ENCODE measurements at places on chromosomes 12 and 14.

DNA sequence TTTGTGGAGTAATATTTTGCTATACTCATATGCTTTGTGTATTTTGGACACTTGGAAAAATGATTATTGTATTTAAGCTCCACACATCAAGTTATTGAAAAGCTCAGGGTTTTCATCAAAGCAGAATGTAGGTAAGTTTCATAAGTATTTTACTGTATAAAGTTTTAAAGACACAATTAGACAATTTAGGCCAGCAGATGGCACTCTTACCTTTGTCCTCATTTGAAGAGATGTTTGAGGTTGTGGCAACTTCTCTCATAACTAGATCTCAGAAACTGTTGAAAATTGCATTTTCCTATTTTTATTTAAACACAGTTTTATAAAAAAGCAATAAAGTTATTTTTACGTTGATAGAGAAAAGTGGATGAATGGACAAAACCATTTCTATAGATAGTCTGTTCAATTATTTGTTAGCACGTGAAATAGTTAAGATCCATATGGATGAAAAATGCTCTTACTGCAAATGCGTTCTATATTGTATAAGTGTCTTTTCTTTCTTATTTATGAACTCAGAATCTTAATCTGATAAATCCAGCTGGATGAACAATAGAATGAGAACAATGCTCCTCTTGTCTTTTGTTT lies 300.0 kb downstream of the AEBP2 start:
- peak; percentile 64 for DNase-seq

DNA sequence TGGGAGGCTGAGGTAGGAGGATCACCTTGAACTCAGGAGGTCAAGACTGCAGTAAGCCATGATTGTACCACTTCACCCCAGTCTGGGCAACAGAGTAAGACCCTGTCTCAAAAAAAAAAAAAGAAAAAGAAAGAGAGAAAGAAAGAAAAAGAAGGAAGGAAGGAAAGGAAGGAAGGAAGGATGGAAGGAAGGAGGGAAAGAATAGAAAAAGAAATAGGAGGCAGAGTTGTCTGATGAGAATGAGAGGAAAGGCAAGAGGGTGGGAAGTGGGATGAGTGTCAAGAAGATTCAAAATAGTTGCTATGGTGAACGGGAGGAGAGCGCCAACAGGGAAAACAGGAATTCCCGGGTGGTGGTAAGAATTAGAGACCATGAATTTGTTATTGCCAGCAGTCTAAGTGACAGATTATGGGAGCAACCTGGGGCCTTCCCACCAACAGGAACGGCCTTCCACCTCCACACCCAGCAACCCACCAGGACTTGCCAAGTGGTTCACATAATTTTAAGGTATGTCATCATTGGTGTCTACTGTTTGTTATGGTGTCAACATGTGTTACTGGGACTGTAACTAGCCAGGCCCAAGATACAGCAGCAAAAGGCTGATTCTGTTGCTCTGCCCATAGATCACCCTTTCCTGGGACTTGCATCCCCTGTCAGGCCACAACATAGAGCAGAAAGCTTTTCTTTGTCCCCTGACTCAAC lies 36.1 kb upstream of the C12orf76 start:
- DNase-seq, result no peak

DNA sequence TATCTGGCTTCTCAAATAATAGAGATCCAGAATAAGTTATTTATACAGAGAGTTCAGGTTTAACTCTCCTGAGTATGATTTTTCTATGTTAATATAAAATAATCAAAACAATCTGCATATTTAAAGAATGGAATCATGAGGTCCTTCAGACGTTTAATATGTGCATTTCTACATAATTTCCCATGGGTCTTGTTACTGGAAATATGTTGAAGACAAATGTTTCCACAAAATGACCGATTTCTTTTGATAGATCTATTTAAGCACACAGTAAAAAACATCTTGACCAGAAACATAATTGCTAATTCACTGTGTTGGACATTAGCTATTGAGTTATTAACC lies 381.9 kb downstream of the APAF1 start:
- DNase-seq, result no peak

DNA sequence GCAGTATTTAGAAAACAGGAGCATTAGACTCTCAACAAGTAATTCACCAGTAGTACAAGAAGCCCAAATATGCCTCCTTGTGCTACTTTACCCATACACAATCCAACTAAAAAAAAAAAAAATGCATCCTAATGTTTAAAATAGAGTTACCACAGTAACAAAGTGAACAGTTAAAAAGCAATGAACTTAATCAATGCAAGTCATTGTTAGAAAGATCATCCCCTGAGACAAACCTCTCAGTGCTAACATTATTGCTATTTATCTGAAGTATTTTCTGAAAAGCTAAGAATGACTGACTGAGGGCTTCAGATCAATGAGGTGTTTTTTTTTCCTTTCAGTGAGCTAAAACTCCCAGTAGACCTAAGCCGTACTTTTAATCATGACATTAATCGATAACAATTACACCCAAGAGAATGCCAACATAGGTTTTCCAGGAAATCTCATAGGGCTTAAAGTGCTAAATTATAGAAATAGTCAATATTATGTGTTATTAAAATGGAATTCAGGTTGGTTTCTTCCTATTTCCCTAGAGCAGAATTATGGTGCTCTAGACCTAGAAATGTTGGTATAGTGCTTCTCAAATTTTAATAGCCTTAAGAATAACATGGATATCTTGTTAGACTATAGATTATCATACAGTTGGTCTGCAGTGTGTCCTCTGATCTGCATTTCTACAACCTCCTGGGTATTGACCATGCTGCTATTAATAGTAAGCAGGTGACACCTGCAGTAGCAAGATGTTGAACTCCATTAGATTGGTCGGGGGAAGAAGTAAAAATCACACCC lies 123.0 kb downstream of the PRKD1 start:
- DNase-seq, result no peak

- no peak for DNase-seq
Measured at GRCh38 chr14:89270439-89271227, 146.4 kb downstream of the FOXN3 start.

GRCh38 chr14:65228436-65228835 lies 126.1 kb upstream of the MAX start:
- DNase-seq, result no peak

DNA sequence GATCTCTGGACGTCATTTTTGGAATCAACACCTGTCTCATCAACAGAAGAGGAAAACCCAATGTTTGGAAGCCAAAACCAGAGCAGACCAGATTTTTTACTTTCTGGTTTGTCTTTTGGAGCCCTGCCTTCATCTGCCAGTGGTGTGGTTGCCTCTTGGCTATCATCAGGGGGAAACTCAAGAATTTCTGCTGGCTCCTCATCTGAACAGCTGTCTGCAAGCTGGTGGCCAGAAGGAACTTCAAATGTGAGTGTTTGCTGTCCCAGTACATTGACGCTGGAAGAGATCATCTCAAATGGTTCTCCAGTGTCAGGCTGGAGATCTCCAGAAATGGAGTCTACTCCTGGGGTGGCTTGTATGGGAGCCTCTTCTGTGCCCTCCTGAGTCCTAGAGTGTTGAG lies 13.8 kb downstream of the PLD4 start:
- no peak for DNase-seq

DNA sequence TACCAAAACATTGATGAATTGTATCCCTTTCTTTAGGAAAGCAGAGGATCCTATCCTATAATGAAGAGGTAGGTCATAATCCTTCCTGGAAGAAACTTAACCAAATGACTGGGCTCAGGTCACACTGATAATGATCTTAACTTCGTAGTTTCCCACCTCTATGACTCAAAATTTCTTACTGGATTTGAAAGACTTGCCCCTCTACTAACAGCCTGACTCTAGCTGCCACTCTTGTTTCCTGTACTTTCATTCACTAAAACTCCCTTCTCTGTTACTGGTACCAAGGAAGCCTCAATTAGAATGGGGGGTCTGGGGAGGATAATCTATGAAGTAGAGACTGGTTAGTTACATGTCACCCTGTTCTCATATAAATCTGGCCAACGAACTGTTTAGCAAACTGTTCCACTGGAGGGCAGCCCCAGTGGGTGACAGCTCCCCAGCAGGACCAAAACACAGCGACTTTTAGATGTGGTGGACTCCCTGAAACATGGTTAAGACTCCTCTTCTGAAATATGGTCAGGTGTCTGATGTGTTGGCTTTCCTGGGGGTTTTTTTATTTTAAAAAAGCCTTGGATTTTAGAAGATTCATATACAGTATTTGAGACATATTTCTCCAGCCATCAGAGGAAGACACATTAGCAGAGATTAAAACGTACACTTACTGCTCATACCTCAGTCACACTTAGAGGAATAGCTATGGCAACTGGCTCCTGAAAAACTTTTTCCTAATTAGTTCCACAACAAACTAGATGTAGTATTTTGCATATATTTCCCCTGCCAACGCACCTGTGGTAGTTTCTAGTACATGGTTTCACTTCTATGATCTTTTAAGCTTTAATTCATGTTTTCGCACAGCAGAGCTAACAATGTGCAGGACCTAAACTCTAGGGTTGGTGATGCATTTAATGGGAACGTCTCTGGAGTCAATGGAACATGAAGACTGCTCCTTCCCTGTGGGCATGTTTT lies 72.3 kb downstream of the ACADS start:
- no peak for DNase-seq

DNA sequence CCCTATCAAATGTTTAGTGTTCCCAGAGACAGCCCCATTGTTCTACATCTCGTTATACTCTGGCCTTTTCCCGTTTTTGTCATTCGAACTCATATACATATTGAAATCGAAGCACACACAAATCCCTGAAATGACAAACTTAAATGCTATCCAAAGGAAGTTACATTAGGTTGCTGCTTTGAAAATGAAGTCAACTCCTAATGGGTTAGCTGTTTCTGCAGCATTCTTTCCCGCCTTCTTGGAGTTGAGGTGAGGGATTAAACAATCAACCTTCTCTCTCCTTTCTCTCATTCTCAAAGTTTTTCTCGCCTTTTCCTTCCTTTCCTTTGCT lies 642 bp upstream of the PHC1 start:
- no peak for DNase-seq

- no peak for DNase-seq
Measured at GRCh38 chr14:101603096-101603495, 41.8 kb downstream of the DIO3 start.

GRCh38 chr12:38158428-38159091 lies 158.0 kb upstream of the ALG10B start:
- DNase-seq, result no peak

DNA sequence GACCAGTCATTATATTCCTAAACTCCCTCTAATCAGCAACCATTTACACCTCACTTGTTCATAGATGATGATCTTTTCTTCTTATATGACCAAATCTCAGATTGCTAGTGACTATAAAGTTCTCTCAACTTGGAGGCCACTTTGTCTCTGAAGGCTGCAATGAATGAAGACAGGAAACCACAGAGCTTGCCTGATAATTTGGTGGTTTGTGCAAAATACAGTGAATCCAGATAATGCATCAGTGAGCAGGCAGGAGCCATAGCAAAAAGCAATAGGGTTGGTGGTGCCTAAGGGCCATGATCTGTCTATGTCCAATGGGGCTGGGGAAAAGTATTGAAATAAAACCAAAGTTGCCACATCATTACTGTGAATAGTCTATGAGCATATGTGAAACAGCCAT lies 123.8 kb upstream of the LRFN5 start:
- no peak for DNase-seq

DNA sequence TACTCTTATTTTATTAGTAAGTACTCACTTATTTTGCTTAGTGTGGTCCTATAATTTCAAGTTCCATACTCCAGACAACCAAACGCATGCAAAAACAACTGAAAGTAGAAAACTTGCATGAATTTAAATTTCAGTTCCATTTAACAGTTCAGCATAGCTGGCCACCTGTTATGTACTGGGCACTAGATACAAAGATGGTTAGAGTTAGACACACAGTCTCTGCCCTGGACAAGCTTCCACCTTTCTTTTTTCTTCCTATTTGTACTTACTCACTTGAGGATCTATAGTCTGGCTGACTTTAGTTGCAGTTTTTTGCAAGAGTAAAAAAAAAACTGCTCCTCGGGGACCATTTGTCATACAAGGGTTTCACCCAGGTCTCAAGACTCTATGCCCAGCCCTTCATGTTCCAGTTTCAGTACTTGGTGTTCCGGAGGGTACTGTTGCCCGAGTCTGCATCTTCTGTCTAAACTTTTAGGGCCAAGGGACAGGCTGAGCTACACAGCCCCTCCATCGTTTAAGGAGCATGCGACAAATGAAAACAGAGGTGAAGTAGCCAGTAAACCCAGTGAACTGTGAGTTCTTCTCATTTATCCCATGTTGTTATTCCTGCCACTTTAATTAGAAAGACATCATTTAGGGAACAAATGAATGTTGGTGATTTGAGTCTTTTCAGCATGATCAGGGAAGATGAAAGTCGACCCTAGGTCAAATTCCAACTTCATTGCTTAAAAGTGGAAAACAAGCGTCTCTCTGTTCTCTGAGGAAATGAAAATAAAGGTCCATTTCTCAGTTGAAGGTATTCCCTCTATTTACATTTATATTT lies 22.3 kb downstream of the RPGRIP1 start:
- no peak for DNase-seq

DNA sequence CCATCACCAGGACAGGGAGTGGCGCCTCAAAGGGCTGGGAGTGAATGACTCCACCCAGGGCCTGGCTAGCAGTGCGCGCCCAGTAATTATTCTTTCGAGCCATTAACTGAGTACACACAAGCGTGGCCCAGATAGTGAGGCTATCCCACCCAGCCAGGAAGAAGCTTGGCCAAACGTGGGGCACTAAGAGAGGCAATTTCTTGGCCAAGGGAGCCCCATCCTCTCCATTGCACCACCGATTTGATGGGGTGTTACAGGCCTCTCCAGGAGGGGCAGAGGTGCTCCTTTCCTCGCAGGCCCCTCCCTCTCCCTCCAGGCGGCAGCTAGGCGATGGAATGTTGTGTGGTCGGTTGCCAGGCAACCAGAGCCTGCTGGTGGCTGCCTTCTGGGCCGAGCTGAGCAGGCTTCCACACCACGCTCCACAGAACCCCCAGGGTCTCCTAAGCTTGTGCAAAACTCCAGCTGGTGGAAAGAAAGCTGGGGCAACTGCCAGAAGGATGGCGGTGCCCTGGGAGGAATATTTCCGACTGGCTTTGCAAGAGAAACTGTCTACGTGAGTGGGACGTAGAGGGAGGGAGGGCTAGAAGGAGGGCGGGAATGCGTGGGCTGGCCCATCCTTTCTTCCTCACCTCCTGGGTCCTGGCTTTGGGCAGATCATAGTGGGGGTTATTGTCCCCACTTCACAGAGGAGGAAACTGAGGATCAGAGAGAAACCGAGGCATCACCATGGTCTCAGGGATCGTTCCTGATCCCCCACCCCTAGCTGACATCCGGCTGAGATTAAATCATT lies at the start of gene CFAP73:
TSS of gene CFAP73 (plus strand) at position 364 of the 790 bp plus-strand sequence. CDS start at position 498, 134 bp downstream.
- peak; percentile 33 for DNase-seq

DNA sequence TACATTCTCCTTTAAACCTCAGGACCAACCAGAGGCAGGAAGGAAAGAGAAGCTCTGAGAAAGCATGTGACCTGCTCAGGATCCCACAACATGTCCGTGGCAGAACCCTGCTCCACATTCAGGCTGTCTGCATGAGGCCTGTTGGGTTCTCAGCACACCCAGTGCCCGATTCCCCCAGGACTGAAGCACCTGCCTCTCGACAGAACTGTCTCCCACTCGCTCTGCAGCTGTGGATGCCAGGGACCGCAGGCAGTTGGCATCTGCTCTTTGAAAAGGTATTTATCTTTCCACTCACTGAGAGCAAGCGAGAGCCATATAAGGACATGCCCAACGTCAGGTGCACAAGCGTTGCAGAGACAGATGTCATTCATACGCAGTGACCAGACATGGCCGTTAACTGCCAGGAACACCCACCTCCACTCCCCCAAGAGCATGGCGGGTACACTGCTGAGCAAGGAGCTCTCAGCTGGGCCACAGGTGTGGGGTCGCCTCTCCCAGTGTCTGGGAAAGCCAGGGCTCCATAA lies 18.9 kb downstream of the PITPNM2 start:
- DNase-seq, result no peak
